ENCODE measurements at places on chromosomes 6 and 20.

DNA sequence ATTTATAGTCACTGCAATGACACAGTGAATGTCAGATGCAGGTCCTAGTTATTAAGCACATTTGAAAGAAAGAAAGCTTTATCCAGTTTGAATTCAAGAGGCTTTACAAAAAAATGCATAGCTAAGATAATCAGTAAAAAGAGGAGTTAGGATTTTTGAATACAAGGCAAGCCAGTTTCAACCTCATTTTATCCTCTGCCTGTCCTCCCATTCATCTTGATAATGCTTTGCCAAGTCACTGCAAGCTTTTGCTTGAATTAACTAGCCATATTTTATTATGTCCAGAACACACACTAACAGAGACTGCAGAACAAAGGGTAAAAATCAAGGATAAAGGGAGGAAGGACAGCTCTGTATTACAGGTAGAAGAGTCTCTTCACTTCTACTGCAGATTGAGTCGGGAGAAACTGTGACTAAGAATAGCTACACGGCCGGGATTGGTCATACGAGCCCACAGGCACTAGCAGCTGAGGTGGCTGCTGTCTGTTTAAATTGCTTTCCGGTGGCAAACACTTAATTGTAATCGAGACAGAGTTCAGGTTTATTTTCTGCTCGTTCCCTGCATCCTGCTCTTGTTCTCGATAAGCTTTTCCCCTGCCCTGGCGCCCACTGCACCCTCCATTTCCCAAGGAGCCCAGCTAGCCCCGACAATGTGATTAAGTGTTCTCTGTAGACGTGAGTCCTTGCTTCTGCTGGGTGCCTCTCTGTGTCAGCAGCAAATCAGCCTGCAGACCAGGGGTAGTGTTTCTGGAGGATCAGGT lies 30.5 kb upstream of the AKAP12 start:
- DNase-seq, result no peak

GRCh38 chr6:45591306-45591705 lies 213.6 kb upstream of the SUPT3H start:
- no peak for DNase-seq

GRCh38 chr6:136736281-136736960 lies 55.9 kb downstream of the MAP3K5 start:
- no peak for DNase-seq

DNA sequence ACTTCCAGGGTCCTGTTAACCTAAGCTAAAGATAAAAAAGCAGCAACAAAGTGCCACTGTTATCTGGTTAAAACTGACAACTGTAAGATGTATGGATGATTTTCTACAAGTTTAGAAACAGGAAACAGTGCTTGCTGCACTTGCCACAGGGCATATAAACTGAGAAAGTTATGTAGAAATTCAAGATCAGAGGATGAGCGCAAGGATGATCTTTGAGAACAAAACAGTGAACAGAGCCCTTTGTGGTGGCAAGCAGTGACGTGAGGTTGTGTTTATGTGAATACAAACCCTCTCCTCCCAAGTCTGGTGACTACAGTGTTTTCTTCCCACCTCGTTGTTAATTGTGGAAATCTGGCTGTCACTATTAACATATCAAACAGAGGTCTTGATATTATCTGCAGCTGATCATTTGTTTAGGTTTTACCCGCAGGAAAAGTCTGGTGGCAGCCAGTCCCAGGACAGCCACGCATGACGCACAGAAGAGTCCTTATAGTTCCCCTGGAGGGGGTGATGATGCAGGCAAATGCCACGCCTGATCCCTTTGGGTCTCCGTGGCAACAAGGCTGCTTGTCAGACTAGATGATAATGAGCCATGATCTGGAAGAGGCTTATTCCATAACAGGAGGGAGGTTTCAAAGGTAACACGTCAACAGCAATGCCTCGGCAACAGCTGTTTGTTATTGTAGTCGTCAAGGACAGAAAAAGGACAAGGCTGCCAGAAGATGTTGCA lies 43.1 kb upstream of the TNFAIP3 start:
- peak; percentile 54 for DNase-seq

DNA sequence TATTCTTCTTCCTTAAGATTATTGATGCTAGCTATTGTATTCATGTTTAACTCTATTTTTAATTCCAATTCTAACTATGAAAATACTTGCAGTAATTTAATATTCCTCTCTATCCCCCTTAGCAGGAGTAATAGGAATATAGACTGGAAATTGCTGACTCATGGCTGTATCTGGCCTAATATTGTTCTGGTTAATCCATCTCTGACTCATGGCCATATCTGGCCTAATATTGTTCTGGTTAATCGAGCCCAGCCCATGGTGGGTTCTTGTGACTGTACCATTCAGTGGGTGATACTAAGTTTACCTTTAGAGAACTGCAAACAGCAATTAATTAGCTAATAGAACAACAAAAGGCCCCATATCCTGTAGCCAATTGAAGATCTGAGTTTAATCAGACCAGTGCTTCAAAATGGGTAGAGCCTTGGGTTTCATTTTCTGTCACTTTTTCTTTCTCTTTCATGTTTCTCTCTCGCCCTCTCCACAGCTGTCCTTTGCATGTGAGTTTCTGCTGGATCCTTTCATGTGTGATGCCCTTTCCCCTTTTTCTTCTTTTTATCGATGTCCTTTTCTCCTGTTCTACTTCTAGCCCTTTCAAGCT lies 50.6 kb downstream of the SLC22A3 start:
- no peak for DNase-seq

DNA sequence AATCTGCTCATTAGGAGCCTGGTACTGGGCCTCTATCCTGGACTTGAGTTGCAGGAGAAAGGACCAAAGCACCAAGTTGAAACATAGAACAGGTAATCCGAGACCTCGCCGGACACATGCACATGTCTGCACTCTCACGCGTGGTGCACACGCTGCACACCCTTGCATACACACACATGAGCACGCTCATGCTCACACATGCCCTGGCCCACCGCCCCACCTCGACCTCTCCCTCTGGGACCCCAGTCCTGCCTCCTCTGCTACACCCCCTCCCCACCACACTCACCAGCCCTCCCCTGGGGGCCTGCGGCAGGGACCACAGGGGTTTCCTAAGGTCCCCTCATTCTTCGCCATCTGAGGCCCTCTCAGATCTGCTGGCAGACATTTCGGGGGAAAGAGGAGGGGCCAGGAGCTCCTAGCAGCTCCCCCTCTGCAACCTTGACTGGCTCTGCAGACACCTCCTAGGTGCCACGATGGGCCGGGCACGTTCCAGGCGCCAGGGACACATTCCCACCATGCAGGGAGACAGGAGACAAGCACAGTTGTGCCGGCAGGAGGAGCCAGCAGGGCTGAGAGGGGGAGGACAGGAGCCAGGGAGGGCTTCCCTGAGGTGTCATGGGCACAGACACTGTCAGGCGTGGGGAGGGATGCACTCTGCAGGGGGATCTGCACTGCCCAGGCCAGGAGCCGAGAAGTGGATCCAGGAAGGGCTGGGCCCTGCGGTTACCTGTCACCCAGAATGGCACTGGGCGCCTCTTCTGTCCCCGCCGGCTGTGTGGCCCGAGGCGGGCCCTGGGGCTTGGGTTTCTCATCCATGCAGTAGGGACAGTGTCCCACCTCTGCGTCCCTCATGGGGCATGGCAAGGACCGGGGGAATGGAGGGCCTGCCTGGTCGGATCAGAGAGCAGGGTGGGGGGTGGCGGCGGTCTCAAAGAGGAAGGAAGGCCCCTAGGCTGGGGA lies 25.6 kb upstream of the LSM14B start:
- DNase-seq, result no peak

Data from stimulated activated CD4-positive, alpha-beta T cell treated with anti-CD3 and anti-CD28 coated beads, Interleukin-15, amount 100 ng/mL, for 1 hour (primary cell).